ENCODE measurements at places on chromosomes 5 and 9.

DNA sequence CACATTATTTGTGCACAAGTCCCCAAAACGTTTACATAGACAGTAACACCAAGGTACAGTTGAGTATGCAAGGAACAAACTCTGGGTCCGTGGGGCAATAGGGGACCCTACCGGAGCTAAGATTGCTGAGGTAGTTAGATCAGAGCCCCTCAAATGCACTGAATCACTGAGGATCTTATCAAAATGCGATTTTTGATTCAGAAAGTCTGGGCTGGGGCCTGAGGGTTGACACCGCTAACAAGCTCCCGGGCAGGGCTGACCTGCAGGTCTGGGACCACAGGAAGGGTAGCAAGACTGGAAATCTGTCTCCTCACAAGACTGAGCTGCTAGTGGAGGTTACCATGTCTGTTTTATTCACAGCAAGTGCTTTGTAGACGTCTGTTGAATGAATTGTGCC, 1.8 kb upstream of the IL3 start:
- no peak for DNase-seq

DNA sequence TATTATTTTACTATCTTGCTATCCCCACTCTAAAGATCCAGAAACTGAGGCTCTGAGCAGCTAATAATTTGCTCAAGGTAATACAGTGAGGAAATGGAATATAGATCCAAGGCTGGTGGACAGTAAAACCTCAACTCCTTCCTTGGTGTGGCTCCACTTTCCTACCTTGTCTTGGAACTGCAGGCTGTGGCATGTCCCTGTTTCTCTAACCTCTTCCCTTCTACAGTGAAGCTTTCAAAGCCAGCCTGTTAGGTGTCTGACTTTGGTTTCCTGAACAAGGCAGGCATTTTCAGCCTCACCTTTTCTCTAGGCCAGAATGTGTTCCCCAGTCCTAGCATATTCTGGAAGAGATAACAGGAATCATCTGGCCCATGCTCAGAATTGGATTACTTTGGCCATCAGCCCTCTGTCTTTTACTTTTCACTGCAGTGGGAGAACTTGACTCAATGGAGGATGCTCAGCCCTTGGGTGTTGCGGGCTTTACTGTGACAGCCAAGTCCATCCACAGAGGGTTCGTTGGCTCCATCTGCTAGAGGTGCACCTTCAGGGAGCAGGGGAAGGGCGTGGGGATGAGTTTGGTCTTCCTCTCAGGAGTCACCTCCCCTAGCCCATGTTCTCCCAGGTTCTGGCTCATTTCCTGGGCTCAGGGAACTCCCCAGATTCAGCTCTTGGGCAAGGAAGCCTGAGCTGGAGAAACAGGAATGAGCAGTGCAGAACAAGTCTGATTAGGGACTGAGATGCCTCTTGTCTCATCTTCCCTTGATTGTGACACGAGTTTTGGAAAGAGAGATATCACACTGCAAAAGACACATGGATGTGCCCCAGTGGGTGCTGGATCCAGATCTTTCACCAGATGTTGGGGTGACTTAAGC, 1.1 kb downstream of the NIPAL4 start:
- DNase-seq = no peak

- no peak for DNase-seq
Observed at GRCh38 chr9:98227883-98228282, 27.6 kb downstream of the TBC1D2 start.

GRCh38 chr5:173557123-173557903, 59.1 kb downstream of the BOD1 start:
- no peak for DNase-seq

DNA sequence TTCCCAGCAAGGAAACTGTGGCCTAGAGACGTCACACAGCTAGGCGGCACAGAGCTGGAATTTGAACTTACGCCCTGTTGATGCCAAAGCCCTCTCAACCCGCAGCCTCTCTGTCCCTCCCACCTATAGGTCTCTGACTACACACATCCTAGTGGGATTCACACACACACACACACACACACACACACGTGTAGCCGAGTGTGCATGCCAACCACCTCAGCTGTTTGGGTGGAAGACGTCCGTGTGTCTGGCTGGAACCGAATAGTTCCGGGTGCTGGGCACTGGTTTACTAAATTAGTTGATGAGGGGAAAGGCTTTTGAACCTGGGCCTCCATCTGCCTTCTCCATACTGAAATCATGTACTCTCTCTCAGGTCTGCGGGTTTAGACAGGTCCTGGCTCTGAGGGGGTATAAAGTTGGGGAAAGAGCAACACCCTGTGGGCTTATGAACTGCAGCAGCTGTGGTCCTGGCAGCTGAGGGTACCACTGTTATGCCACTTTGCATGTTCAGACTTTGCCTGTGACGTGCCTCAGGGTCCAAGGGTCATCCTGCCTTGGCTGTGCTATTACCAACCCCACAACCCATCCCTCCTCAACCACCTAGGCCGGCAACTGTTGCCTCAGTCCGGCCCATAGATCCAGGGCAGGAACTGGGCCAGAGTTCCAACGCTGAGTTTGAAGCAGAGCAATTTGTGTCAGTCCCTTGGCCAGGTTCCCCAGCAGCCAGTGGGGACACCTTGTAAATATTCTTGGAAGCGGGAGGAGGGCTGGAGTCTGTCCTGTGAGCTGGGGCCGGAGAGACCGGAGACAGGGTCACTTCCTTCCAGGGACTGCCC, 50.5 kb downstream of the PSD2 start:
- DNase-seq = no peak

GRCh38 chr9:72444435-72444834, 77.0 kb upstream of the TMC1 start:
- DNase-seq = no peak
